Stimulated activated CD4-positive, alpha-beta T cell treated with anti-CD3 and anti-CD28 coated beads, Interleukin-4, amount 100 ng/mL, for 4 hours (primary cell): ENCODE measurements at places on chromosomes 12 and 14.

DNA sequence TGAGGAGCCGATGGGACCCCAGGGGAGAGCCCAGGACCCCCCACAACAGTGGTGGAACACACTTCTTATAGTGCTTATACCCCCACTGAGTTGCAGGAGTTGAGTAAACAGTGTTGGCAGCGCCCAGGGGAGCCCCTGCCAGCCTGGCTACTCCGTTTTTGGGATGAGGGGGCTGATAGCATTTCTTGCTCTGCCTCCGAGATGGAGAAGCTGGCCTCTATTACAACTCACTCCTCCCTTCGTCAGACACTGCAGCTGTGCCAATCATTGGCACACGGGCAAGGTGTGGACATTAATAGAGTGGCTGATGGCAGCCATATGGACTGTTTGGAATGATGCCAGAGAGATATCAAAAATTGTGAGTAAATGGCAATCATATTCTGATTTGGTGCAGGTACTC, 94.9 kb upstream of the TMPO start:
- no peak for DNase-seq

DNA sequence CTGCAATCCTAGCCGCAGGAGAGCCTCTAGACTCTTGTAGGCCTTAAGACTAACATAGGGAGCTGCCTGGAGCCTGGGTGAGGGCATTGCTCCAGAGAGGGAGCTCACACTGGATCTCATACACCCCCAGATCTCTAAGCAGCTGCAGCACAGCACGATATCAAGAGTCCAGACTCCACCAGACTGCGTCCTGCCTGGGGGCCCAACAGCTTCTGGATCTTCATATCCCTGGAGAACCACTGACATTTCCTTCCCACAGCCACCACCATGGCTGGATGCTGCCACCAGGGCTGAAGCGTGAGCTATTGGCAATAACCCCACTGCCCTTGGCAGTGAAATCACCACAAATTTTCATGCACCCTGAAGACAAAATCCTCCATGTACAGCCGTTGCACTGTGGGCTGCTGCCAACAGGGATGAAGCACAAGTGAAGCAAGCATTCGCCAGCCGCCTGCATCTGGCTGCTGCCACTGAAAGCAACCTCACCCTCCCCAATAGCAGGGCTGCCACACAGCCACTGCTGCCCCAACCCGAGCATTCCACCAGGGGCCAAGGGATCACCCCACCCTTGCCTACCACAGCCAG, 28.2 kb downstream of the CACNA2D4 start:
- DNase-seq: no peak

GRCh38 chr12:131330106-131330815, 376.6 kb downstream of the ADGRD1 start:
- DNase-seq: no peak

DNA sequence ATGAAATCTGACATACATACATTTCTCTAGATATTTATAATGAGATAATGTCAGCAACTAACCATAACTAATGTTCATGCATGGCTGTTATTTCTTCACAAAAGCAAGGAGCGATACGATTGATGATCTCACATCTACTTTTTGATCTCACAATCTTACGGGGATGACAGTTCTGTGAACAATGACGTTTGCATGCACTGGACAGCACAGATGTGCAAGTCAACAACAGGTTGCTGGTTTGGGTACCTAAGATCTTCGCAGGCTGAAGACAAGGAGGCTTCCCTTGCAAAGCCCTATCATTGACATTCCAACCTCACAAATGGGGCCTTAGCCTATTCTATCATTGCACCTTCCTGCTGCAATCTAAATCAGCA, 53.6 kb downstream of the C12orf42 start:
- DNase-seq: no peak

DNA sequence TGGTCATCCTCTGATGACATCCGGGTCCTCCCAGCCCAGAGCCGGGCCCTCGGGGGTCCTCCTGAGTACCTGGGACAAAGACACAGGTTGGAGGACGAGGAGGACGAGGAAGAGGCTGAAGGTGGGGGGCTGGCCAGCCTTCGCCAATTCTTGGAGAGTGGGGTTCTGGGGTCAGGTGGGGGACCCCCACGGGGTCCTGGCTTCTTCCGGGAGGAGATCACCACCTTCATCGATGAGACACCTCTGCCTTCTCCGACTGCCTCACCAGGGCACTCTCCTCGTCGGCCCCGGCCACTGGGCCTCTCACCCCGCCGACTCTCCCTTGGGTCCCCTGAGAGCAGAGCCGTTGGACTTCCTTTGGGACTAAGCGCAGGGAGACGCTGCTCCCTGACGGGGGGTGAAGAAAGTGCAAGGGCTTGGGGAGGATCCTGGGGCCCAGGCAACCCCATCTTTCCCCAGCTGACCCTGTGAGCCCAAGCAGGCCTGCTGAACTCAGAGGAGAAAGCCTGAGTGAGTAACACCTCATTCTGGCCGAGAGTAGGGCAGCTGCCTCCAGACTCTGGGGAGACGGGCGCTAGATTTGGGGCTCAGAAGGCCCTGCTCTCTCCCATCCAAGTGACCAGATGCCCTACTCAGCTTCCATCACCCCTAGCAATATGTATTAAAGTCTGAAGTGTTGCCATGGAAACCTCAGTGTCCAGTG, 1.3 kb upstream of the P3H3 start:
- no peak for DNase-seq

- DNase-seq: no peak
Measured at GRCh38 chr12:8860165-8860961, 37.9 kb downstream of the A2ML1 start.

- no peak for DNase-seq
Measured at GRCh38 chr12:169528-170370, 44.2 kb downstream of the SLC6A12 start.

GRCh38 chr14:69760810-69761209, 6.1 kb upstream of the SRSF5 start:
- no peak for DNase-seq

- no peak for DNase-seq
Measured at GRCh38 chr12:19525274-19525673, 86.0 kb downstream of the AEBP2 start.

DNA sequence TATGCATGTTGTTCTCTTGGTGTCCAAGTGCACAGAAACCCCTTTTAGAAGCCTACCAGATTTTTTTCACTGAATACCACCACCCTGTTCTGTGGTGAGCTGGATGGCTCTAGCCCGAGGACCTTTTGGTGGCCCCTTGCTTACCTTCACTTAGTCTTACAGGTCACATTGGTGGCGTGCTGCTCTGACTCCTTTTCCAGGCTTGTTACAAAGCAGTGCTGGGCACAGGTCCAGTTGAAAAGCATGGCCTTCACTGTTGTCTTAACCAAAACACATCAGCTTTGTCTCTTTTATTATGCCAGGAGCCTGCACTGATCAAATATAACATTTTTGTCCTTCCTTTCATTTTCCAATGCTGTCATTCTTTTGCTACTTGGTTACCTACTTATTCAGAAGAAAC, 43.6 kb upstream of the ARHGAP5 start:
- DNase-seq: no peak

DNA sequence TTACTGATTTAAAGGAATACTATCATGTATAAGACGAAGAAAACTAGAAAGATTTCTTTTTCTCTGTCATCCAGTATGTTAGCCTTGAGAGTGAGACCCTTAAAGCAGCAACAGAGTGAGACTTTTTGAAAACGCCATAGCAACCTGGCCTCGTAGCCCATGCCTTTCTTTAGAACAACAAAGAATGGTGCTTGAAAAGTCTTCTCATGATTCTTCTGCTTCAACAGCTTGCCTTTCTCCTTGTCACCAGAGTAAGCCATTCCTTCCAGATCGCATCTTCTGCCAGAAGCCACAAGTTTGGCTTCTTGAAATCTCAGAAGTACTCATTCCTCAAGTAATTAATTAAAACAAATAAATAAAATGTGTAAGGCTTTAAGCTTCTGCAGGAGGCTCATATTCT, 109.3 kb downstream of the PDE3A start:
- DNase-seq: no peak

GRCh38 chr14:68834816-68835215, 41.9 kb upstream of the ZFP36L1 start:
- no peak for DNase-seq

DNA sequence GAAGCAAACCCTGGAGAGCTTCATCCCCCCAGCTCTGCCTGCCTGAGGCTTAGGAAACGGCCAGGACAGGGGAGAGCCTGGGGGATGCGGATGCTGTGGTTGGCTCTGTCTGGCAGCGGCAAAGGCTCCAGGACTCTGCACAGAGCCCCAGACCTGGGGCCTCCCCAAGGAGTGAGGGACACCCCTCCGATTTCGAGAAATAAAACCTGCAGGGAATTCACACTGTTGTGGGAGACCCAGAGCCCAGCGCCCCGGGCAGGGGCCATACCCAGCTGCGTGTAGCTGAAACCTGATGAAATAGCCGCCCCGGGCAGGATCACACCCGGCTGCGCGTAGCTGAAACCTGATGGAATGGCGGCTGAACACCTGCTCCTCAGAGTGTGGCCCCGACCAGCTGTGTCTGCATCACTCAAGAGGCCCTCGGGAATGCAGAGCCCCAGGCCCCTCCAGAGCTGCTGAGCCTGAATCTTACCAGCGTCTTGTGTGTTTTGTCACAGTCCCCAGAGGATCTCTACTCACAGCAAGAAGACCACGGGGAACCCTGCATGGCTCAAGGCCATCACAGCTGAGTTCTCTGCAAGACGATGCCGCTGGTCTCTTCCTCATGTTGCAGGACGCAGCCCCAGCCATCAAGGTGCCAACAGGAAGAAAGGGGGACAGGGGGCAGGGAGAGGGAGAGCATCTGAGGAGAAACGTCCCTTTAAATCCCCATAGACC, 46.5 kb upstream of the GALNT9 start:
- no peak for DNase-seq

GRCh38 chr12:59429766-59430165, 166.1 kb upstream of the SLC16A7 start:
- no peak for DNase-seq

GRCh38 chr12:47808574-47809365, 10.9 kb downstream of the HDAC7 start:
- DNase-seq: peak; percentile 45

DNA sequence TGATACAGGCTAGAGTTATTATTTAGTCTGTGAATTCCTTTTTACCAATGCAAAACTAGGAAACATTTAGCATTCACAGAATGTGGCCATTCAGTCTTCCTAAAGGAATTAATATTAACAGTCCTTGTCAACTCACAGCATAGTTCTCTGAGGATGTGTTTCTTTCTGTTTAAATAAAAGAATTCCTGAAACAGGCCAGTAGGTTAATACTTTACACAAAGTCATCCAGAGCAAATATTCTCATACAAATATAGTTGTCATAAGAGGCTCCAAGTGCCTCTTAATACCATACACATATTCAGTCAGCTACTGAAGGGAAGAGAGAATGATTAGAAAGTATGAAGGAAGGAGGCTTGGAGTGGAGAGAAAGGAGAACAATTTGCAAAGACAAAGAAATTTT, 120.1 kb downstream of the LMNTD1 start:
- no peak for DNase-seq

GRCh38 chr12:116201908-116202307, 75.6 kb downstream of the MED13L start:
- DNase-seq: no peak

- no peak for DNase-seq
Measured at GRCh38 chr12:15834575-15834974, 45.4 kb upstream of the EPS8 start.

DNA sequence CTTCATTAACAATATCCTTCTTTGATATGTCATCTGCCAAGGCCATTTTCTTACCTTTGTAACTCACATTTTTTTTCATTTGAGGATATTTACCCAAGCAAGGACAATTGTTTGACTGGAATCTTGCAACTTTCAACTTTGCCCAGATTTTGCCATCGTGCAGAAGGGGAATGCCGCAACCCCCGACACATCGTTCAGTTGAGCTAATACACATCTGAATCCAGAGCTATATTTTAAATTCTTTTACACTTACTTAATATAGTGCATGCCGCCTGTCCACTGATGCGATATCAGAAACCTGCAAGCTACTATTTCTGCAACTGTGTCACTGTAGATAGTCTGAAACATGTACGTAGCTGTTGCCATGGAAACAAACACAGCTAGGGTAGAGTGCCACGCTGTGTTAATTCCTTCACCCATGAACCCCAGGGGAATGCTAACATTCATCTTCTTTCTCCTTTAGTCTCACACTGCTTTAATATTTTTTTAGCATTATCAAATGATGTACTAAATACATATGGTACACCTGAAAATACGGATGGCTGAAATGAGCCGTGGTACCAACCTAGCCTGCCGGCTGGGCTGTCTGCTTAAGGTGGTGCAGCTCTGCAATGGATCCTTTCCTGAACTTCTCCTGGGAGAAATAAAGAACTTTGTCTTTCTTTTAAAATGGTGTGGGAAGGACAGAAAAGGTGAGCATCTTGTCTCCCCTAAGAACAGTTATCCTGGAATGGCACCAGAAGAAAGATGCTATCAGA, 77.0 kb upstream of the FOXN3 start:
- DNase-seq: no peak

DNA sequence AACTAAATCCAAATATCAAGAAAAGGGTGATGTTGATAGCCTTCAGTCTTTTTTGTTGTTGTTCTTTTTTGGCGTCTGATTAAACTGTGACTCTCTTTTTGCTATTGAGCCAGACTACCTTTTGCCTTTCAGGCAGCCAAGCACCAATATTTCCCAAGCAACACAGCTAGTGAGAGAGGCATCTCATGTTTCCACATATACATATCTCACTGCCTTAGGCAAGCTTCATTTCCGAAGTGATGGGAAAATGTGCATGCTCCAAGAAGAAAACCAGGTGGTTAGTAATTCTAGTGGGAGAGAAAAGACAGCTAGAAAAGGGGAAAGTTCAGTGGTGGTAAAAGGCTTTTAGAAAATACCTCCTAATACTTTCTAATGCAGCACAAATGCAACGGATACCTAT, 277.7 kb downstream of the TMTC2 start:
- no peak for DNase-seq

- no peak for DNase-seq
Measured at GRCh38 chr14:100864206-100864605, 38.3 kb downstream of the MEG3 start.

- no peak for DNase-seq
Measured at GRCh38 chr12:120260607-120261006, 4.9 kb downstream of the PXN start.

GRCh38 chr12:110330544-110330943, 49.5 kb downstream of the ATP2A2 start:
- DNase-seq: no peak

DNA sequence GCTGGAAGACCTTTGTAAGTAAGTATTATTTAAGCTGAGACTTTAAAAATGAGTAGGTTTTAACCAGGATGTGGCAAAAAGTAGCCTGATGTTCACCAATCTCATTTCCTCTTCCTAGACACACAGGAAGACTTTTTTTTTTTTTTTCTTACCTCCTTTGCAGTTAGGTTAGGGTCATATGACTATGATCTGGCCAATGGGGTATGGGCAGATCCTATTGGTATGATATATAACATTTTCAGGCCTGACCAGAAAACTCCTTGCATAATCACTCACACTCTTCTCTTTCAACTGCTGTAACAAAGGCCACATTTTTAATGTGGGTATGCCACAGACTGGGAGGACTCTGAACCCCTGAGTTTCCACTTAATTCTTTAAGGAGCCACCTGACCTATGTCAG, 2.7 kb upstream of the RPS6KA5 start:
- no peak for DNase-seq

- DNase-seq: no peak
Measured at GRCh38 chr12:53603804-53604203, 22.4 kb downstream of the ATF7 start.

- DNase-seq: no peak
Measured at GRCh38 chr14:49703965-49704364, 11.0 kb downstream of the KLHDC1 start.

GRCh38 chr12:39420043-39420442, 22.9 kb downstream of the KIF21A start:
- no peak for DNase-seq
